ENCODE measurements at places on chromosomes 3 and 15.

DNA sequence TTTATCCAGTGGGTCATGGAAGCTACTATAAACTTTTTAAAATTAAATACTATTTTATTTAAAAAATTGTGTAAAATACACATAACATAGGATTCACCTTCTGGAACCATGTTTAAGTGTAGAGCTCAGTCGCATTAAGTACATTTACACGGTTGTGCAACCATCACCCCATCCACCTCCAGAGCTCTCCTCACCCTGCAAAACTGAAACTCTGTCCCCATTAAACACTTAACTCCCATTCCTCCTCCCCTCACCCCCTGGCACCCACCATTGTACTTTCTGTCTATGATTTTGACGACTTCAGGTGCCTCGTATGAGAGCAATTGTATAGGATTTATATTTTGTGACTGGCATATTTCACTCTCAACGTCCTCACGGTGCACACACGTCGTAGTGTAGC is 70.7 kb downstream of the APBA2 start:
- no peak for DNase-seq

DNA sequence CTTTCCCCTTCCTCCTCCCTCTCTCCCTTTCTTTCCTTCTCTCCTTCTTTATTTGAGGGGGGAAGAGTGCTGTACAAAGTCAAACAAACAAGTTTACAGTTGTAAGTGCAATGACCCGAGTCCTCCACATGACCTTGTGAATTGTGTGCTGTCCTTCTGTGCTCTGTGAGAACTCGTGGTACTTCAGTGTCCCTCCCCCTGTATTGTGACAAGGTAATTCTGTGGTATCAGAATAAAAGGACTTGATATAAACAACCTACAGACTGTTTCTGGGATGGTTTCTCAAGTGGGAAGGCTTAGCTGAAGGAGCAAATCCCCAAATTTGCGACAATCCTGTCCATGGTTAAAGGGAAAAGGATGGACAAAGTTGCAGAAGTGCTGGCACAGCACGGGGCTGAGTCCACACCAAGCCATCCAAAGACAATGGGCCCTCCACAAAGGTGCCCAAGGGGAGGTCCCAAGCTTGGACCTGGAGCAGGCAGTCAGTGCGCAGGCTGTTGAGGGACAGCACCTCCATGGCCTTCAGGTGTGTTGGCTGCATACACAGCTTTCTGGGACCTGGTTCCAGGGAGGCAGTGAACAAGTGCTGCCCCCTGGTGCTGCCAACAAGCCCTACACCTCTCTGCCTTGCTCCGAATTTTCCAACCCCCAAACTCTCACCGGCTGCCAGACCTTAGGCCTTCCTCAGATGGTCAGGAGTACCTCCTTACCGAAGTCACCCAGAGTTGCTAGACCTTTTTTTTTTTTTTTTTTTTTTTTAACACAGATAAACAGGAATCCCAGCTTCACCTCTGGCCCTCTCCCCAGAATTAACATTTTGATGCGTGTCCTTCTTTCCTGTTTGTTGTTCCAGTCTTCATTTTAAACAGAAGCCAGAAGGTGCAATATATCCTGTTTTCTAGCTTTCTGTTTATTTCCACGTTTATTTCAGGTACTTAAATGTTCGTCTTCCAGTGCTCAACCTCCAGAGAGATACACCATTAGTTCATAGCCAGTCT is 2.6 kb upstream of the APEH start:
- DNase-seq = peak; percentile 80

DNA sequence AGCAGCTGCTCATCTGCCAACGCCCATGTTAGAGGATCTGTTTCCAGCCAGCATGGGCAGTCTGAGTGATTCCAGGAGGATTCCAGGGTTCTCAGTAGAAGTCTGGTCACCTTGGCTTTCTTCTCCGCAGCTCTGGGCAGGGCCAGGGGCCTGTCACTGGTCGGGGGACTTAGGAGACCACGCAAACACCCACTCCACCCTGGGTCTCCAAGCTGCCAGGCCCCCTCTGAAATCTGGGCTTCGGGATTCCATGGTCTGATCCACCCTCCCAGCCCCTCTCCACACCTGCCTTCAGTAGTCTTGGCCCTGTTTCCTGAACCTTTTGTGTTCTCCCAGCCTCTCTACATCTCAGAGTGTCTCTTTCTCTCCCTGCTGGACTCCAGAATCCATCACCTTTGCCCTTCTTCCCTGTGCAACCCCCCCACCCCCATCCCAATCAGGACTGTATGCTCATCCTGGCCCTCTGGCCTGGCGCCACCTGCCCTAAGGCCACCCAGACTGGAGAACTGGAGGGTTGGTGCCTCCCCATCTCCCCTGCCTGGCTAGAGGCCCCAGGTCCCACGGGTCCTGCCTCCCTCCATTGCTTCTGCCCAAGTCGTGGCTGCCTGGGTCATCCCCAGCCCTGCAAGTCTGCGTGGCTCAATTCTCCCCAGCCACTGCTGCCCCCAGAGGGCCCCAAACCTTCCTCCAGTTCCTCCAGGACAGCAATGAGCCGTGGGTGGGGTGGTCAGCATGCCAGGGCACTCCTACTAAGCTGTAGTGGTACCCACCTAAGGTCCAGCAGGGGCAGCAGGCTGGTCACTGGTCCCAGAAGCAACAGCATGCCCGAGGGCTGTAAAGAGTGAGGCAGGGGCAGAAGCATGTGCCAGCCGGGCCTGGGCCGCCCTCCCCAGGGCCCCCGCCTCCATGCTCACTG is 102.8 kb downstream of the TBC1D2B start:
- DNase-seq = no peak

- no peak for DNase-seq
These were observed 143.8 kb downstream of the ERC2 start for GRCh38 chr3:56324473-56324872.

DNA sequence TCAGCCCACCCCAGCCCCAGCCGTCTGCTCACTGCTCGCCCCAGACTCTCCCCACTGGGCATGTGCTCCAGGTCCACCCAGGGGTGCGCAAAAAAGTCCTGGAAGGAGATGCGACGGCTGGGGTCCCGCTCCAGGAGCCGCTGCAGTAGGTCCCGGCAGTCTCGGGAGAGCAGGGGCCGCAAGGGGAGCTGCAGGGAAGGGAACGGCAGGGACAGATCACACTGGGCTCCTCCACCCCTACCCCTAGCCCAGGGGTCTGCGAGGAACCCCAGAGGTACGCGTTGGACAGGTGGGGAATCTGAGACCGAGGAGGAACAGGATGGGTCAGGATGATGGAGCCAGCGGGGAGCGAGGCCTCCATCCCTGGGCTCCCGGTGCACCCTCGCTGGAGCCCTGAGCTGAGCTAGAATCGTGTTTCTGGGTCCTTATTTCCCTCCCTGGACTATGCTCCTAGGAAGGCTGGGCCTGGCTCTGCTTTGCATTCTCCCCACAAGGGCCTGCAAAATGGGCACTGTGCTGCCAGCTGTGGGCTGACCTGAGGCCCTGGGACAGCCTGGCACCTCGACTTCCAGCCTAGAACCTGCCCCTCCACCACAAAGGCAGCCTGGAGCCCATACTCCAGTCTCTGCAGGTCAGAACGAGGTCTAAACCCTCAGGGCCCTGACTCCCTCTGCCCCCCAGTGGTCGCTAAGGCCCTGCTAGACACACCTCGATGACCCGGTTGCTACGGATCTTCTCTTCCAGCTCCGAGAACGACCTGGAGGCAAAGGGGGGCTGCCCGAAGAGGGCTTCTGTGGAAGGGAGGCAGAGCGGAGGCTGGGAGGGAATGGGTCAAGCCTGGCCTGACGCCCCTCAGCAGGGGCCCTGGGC is 3.2 kb downstream of the ULK3 start:
- DNase-seq = no peak

DNA sequence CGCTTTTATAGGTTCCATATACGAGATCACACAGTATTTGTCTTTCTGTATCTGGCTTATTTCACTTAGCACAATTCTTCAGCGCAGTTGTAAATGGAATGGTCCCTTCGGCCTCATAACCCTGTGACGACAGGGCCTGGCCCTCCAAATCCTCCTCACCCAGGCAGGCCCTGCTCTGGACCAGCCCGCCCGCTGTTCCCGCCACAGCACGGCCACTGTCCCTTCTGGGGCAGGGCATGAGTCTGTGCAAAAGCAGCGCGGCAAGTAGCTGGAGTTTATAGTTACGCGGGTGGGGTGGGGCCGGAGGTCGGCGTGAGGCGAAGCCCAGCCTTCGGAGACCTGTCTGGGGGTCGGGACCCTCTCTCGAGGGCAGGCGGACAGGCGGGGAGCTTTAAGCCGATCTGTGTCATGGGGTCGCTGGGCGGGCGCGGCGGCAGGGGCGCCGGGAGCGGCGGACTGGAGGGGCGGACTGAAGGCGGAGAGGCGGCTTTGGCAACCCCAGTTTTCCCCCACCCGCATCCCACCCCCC is 543 bp downstream of the ARPIN start:
- no peak for DNase-seq

GRCh38 chr3:27387625-27388024 is 18.4 kb upstream of the NEK10 start:
- no peak for DNase-seq

DNA sequence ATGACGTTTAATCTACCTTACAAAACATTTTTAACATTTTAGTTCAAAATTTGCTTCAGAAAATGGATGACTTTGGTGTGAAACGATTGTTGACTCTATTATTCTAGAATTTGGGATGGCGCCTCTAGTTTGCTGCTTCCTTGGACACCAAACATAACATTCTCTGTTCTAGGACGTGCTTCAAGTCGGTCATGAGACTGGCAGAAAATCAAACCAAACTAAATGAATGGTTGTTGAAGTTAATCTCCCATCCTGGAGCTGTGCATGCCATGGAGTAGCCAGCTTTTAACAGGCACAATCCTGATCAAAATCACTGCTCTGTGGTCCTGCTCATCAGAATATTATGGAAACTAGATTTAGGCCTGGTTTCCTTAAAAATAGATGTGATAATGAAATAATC is 9.6 kb upstream of the LRRFIP2 start:
- no peak for DNase-seq

GRCh38 chr3:46998121-46998851 is 18.8 kb downstream of the NBEAL2 start:
- peak; percentile 74 for DNase-seq
